ENCODE measurements at places on chromosomes 4 and X.

GRCh38 chr4:24211856-24212255, 322.0 kb upstream of the PPARGC1A start:
- DNase-seq = no peak

- DNase-seq = peak; percentile 47
These were observed 51.7 kb upstream of the CHRDL1 start for GRCh38 chrX:110847334-110847733.

DNA sequence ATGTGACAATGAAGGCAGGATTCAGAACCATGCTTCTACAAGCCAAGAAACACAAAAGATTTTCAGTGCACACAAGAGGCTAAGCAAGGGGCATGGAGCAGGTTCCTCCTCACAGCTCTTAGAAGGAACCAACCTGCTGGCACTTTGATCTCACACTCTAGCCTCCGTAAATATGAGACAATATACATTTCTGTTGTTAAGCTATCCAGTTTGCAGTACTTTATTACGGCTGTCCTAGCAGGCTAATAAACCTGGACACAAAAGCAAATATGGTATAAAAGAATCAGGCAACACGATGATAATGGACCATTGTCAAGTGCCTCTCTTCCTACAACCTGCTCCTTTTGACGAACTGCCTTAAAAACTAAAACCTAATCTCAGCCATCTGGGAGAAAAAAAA, 114.5 kb downstream of the ZAR1 start:
- no peak for DNase-seq

DNA sequence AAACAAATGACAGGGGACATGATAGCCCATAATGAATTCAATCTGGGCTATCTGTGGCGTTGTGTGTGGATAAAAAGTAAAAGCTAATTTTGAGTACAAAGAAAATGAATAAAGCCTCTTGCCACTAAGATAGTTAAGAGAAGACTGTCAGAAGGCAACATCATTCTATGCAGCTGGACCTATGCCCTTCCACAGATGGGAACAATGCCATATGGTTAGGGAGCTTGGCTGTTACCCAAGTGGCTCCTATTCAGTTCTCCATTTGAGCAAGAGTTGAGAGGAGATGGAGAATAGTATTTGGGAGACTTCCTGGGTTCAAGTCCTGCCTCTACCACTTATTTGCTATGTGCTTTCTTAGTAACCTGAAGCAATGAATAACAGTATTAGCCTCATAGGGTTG, 107.7 kb downstream of the ANXA3 start:
- DNase-seq = no peak

DNA sequence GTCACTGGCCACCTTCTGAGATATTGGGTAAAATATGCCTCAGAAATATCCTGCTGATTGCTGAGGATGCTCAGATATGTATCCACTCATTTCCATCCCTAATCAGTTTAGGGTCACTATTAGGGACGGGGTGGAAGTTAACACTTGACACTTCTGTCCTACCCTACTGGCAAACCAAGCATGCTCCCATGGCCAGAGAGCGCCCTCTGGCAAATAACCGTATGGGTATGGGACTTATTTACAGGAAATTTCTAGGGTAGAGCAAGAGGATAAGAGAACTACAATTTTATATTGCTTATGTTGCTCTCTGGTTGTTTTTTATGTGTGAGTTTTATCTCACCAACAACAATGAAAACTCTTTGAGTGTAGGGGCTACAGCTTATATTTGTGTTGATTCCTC, 86.8 kb upstream of the TSPAN7 start:
- DNase-seq = no peak

GRCh38 chrX:11687157-11687556, 21.4 kb upstream of the ARHGAP6 start:
- no peak for DNase-seq

- DNase-seq = no peak
These were observed 911.8 kb downstream of the CENPC start for GRCh38 chr4:66633477-66633876.

DNA sequence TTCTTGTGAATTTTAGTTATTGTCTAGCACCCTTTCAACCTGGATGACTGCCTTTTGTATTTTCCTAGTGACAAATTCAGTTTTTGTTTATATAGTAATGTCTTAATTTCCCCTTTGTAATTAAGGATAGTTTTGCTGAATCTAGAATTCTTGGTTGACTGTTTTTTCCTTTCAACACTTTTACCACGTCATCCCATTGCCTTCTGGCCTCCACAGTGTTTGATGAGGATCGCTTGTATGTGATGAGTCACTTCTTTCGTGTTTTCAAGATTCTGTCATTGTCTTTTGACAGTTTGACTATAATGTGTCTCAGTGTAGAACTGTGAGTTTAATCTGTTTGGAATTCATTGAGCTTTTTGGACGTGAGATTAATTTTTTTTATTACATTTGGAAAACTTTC, 30.1 kb downstream of the KDM6A start:
- DNase-seq = no peak

- no peak for DNase-seq
These were observed 22.7 kb downstream of the DYNLT3 start for GRCh38 chrX:37824491-37825214.

DNA sequence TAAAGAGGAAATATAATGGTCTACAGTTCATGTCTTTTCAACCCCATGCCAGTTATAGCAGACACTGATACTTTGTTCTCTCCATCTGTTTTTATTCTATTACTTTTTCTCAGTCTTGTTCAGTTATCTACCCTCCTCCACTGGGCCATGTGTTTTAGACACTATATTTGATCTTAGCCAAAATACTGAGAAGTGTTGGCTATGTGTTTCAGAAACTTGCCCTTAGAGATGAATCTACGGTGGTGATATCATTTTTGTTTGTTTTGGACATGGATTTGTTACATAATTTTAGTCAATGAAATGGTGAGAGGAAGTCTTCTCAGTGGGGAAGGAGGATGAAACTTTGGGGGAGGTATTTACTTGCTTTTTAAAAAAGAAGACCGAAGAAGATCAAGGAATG, 211.5 kb upstream of the DDX53 start:
- DNase-seq = no peak

- no peak for DNase-seq
These were observed 84.6 kb upstream of the GUCY1A1 start for GRCh38 chr4:155582041-155582440.

GRCh38 chr4:83139514-83140156, 25.1 kb upstream of the PLAC8 start:
- no peak for DNase-seq

GRCh38 chr4:26105815-26106699, 192.0 kb downstream of the SMIM20 start:
- no peak for DNase-seq

DNA sequence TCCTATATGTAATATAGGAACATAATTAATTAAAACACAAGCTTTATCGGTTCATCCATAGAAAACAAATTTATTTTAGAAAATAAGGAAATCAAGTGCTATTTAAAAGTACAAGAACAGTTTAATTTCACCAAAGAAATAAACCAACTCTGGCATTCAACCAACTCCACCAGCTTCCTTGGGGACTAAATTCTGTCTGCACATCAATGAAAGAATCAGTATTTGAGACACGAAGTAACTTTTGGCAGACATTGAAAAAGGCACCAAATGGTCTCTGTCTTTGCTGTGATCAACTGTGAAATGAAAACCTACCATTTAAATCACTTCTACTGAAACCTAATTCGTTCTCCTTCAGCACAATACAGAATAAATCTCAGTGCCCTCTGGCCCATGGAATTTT, 719.7 kb upstream of the GRIA3 start:
- DNase-seq = no peak

GRCh38 chrX:102067966-102068723, 57.3 kb upstream of the TCEAL2 start:
- peak; percentile 4 for DNase-seq

DNA sequence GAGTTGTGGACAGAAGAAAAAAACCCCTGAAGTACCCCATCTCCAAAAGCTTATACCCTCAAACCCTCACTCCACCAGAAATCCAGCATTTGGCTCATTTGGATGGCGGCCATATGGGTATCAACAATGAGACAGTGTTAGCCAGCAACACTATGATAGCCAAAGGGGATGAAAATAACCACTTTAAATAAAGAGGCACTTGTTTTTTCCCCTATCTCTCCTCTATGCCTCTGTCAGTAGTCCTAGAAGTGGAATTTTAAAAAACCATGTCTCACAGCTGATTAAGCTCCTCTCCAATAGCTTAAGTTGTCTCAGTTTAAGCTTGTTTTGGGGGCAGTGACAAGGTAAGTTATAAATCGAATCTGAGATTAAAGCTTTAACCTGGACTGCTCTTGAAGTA, 124.0 kb downstream of the MOSPD2 start:
- DNase-seq = no peak

- no peak for DNase-seq
These were observed 5.1 kb downstream of the AFF1 start for GRCh38 chr4:86939729-86940575.

DNA sequence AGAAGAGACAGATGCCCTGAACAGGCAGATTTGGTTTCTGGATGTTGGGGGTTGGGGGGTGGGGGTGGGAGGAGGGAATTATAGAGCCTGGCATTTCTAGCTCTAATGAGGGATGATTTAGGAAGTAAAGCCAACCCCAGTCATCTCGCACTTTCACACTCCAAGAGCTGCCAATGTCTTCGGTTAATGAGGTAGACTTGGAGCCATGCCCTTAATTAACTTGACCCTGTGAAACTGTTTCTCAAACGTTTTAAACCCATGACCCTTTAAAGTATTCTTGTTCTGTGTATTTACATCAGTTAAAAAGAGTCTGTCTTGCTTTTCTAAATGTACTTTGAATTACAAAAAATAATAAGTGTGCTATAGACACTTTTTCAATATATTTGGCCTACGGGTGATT, 466.9 kb downstream of the FAT4 start:
- no peak for DNase-seq

DNA sequence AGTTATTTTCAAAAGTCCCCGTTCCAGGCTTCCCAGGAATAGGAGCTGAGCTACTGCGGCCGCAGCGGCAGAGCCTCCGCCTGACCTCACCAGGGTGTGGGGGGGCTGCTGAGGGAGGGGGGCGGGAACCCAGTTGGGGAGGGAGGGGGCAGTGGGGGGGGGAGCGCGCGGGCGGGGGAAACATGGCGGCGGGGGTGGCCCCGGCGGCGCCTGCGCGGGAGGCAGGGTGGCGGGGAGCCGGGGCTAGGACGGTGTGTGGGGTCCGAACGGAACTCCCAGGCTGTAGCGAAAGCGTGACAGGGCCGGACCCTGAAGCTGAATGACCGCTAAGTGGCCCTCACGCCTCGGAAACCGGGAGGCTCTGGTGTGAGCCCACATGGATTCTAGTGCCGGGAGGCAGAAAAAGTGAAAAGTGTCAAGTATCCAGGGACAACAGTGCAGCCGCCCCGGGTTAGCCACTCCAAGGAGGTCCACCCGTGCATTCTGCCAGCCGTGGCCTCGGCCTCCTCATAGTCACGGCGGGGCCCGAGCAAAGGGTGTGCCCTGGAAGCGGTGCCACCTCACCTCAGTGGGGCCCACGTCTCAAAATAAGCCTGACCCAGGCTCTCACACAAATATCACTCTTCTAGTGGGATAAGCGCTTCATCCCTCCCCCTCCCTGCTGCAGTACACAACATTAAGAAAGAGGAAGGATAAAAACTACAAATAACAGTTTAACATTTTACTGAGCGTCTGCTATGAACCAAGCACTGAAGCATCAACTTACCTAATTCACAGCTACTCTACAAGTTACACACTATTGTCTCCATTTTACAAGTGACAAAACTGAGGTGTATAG, at the start of gene KLHL13:
Gene KLHL13 (minus strand): TSS at position 98 of the 838 bp plus-strand sequence. CDS start 88,337 bp downstream, outside the sequence.
- no peak for DNase-seq

DNA sequence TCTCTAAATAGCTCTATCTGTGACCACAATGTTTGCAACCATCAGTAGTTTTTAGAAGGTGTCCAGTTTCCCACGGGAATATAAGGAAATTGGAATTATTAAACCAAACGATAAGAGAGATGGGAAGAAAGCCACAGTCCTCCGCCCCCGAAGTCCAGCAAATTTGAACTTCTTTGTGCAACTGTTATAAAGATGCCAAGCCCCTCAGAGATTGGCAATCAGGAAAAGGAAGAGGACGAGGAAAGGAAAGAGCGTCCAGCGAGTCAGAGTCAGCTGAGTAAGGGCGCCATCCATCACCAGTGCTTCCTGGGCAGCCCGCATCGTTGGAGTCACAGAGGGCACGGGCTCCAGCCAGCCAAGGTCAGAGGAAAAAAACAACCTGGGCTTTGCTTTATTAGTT, 35.7 kb downstream of the LDB2 start:
- DNase-seq = no peak

- DNase-seq = peak; percentile 48
These were observed at the start of gene BMP3 for GRCh38 chr4:81030061-81030980. Gene BMP3, plus strand, starts transcription at chr4:81030708. Its CDS starts 577 bp downstream, at chr4:81031285.

DNA sequence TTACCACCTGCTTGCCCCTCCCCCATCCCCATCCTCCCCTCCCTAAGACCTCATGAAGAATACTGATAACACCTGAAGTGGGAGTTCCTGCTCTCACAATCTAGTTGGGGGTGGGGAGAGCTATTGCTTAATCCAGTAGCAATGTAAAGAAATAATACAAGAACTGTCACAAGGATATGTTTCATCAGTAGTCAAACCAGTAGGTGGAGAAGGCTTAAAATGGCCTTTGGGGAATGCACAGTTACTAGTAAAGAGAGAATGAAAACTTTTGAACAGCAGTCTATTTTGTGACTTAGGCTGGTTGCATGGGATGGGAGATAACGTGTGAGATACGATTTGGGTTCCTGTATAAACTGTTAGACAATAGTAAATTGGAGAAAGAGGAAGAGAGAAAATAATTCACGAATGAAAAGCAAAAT, 6.0 kb downstream of the GALNT7 start:
- no peak for DNase-seq

- DNase-seq = peak; percentile 15
These were observed 370.3 kb upstream of the SMIM31 start for GRCh38 chr4:164383358-164384220.

DNA sequence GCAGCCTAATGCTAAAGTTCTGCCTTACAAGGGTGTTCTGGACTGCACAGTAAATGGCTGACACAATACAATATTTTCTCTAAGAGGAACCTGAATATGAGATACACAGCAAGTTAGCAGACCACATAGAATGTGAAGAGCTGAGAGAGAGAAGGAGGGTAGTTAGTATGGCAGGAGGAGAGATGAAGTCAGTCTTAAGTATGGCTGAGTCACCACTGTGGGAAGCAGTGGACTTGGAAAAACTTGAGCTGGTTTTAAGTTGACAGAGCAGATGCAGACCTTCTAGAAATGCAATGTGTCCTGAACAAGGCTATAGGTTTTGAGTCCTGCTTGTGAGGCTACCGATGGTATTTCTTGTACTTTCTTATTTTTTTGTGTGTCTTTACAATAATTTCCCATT, 172.5 kb downstream of the SH2D1A start:
- no peak for DNase-seq

- no peak for DNase-seq
These were observed 443.6 kb downstream of the SPRY1 start for GRCh38 chr4:123840197-123840596.
